ENCODE measurements at places on chromosomes 1 and 21. TPM values are rescaled to one million over a fixed set of nuclear protein-coding genes. Genes with fewer than 3 reads are reported as not detected.

ACTL8 gene
- total RNA-seq = not detected

S100A7A gene
- not detected for total RNA-seq

RGS1 gene
- 34.4 TPM for total RNA-seq

MAEL gene
- total RNA-seq = not detected

SEMA4A gene
- 37.1 TPM for total RNA-seq

- no peak for DNase-seq
These were observed 6.9 kb downstream of the FMO2 start for GRCh38 chr1:171191992-171192391.

- DNase-seq = no peak
These were observed 69.8 kb downstream of the CR1 start for GRCh38 chr1:207565546-207566468.

DNA sequence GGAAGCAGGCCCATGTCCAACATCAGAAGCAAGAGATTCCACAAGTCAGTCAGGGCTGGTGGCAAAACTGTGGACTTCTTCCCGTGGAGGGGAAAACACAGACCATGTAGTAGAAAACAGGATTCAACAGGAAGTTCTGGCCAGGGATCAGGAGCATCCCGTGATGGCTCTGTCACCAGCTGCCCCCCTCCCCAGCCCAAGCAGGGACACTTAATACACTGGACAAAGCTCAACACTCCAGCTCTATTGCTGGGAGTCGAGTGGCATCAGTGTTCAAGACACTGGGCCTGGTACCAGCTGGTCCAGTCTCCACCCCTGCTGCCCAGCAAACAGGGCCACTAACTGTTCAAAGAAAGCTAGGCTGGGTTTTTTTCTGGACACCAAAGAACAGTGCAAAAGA lies 3.7 kb downstream of the SLC45A3 start:
- DNase-seq = no peak

DNA sequence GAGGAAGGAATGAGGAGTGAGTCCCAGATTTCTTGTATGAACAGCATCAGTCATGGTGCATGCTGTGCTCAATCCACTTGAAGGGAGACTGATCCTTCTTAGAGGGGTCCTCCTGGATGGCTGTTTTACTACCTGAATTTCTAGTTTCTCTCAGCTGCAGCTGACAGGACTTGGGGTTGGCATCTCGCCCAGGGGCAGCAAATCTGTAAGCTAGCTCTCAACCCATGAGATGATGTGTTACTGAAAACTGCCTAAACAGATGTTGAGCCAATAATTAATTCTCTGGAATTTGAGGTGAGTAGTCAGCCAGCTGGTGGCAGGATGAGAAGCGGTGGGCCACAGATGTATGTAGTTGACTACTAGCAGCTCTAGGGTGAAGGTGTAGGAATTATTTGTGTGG lies 19.6 kb downstream of the BACH1 start:
- no peak for DNase-seq

DNA sequence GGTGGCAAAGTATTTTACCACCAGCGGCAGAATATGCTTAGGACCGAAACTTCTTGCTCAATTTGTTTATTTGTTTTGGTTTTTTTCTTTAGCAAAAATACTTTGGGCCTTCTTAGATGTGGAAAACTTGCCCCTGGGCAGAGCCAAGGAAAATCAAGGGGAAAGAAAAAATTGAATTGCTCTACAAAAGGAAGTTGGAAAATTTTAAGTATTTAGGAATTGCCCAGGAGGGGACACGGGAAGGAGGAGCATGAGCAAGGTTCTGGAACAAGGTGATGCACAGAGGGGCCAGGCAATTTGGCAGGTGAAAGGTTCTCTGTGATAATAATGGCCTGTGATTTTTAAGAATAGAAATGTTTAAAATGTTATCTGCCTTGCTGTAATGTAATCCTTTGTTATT lies 28.6 kb downstream of the SGIP1 start:
- no peak for DNase-seq

DNA sequence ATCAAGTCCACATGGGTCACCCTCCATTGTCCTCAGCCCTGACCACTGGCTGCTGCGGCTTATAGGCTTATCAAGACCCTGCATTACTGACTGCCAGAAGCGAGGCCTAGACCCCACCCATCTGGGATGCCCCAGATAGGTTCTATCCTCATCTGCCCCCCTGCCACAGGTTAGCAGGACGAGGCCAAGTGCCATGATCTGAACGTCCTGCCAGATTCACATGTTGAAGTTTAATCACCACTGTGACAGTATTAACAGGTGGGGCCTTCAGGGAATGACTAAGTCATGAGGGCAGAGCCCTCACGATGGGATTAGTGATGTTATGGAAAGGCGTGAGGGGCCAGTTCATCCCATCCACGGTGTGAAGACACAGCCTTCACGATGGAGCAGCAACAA lies 6.2 kb upstream of the CPLANE2 start:
- DNase-seq = no peak

DNA sequence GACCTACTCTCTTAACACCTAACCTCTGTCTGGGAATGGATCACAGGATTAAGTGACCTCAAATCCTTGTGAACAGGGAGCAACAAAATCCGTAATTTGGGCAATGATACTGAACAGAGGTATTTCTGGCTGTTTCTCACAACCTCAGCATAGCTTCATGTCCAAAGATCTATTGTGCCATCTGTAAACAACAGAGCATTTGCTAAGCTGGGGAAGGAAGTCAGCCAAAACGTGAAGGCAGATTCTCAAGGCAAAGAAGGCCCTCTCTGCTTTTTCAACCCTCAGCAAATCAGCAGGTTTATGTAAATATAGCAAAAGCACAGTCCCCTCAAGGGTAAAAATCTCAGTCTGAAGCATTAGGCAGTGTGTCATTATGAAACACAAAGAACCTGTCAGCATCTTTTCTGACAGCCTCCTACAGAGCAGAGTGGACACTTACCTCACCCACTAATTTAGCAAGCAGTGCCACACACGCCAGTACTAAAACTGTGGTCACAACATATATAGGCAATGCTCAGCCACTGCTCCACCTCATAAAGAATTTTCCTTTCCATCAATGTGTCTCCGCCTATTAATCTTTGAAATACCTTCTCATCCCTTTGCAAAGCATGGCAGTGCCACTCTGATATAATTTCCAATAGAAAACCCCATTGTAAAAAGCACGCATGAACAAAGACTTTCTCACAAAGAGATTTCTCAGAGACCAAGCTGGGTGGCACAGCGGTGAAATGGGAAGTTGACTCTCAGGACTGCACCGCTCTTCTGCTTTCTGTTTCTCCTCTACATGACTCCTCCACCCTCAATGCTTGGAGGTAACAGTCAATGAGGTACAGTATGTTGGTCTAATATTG lies 188.0 kb downstream of the RERE start:
- no peak for DNase-seq

GRCh38 chr1:7692005-7692404 lies 79.1 kb upstream of the VAMP3 start:
- DNase-seq = no peak
